Right cardiac atrium (tissue), 5 donors: ENCODE measurements at places on chromosomes 3 and 15. TPM values are rescaled to one million over a fixed set of nuclear protein-coding genes. Genes with fewer than 3 reads are reported as not detected.

GRCh38 chr3:156781310-156782230 is 44.6 kb upstream of the LEKR1 start:
- no peak for DNase-seq

DNA sequence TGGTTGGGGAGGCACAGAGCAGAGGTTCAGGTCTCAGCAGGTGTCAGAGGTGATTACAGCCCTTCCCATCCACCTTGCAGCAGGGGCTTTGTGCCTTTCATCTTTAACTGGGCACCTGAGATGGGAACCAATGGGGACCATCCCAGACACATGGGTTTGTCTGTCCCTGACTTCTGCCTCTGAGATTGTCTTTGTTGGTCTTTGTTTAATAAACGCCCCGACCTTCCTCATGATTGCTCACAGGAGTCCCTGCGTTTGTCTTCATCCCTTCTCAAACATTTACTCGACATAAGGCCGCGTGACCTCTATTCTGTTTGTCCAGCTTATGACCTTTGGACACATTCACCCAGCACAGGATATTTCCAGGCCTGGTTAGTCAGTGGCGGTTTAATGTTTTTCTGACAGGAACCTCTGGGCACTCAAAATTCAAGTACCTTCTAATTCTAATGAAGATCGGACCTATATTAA is 5.9 kb downstream of the ZSCAN2 start:
- DNase-seq = no peak

Gene VIPR1
- 12.8 TPM for total RNA-seq

Gene ASB7
- total RNA-seq = 6.3 TPM
